ENCODE measurements at places on chromosomes 3 and 15.

DNA sequence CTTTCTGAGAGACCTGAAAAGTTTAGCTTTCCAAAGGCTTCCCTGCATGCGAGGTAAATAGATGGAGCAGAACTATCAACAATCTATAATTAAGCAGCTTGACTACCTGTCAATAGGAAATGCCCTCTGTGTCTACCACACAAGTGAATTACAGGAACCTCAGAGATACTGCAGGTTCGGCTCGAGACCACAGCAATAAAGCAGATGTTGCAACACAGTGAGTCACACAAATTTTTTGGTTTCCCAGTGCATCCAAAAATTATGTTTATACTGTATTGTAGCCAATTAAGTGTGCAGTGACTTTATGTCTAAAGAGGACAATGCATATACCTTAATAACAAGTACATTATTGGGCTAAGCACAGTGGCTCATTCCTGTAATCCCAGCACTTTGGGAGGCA lies 252.0 kb downstream of the UBE2E2 start:
- DNase-seq, result no peak

DNA sequence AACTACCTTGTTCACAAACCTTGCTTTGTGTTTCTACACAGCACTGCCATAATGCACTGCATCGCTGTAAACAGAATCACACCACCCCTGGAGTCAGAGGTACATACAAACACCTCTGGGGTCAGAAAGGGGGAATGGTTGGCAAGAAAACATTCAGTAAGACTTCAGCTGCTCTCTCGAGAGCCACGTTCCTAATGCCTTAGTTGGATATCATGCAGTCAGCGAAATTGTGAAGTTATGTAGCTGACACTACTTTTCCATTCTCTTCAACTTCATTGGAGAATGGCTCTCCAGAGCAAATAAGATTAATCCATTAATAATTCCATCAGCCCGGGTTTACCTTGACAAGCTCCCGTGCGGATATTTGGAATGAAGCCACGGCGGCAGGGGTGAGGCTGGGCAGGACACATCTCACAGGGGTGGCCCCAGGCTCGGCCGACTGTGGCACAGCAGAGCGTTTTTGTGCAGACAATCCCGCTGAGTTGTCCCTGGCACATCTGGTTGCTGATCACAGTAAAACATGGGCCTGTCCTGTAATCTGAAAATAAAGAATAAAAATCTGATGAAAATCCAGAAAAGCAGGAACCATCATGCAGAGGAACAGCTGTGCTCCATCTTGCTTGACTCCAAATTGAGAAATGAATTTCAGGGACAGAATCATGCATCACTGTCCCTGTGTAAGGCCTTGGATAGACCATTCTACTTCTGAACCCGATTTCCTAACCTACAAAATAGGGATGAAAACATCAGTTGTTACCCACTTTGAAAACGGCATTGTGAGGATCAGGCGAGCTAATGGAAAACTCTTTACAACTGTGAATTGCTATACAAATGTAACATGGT lies 108.0 kb downstream of the FBN1 start:
- DNase-seq, result no peak

DNA sequence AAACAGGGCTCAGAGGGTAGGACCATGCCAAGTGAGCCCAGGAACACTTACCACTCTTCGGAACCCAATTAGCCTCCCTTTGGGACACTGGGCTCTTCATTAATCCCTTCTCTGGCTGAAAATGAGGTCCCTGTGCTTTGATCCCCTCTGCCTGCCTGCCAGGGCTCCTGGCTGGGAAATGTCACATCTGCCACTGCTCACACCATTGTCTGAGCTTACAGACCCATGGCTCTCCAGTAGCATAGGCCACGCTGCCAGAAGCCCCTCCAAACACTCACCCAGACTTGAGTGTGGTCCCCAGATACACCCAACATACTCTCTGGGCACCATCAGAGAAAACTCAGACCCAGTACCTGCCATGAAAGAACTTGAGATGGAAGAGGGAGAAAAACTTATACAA lies 287.3 kb downstream of the XXYLT1 start:
- no peak for DNase-seq

DNA sequence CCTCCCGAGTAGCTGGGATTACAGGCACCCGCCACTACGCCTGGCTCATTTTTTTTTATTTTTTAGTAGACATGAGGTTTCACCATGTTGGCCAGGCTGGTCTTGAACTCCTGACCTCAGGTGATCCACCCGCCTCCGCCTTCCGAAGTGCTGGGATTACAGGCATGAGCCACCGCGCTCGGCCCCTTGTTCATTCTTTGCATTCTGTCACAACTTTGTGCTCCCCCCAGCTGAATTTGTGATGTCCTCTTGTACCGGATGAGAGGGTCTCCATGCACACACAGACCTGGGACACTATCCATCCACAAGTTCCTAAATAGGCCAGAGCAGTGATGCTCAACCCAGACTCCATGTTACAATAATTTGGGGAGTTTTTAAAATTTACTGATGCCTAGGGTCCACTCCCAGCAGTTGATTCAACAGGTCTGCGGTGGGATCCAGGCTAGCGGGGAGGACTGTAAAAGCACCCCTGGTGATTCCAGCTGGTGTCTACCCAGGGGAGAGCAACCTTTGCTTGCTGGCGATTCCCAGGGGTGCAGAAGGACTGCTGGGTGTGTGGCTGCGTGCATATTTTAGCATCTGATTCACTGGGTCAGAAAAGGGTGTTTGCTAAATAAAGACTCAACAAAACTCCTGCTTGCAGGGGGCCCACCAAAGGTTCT lies 1.0 kb downstream of the RASSF1 start:
- no peak for DNase-seq

- no peak for DNase-seq
These were observed 7.3 kb upstream of the MINDY4B start for GRCh38 chr3:150912501-150912900.

DNA sequence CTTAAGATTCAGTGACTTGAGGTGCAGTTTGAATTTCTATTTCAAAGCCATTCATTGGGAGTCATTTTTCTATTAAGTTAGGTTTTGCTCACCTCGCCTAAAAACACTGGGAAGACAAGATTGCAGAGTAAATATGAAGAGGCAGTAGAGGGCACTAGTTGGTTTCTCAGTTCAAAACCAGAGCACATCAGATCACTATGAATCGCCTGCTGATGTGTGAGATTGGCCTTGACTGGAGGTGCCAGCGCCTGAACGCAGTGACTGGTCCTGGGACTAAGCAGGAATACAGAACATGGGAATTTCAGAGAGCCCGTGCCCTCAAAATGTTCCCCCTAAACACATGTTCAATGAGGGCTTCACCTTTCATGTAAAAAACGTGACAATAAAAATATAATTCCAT lies 229.0 kb downstream of the ITPR1 start:
- peak; percentile 88 for DNase-seq

GRCh38 chr3:63519426-63519825 lies 133.0 kb upstream of the SNTN start:
- DNase-seq, result no peak

DNA sequence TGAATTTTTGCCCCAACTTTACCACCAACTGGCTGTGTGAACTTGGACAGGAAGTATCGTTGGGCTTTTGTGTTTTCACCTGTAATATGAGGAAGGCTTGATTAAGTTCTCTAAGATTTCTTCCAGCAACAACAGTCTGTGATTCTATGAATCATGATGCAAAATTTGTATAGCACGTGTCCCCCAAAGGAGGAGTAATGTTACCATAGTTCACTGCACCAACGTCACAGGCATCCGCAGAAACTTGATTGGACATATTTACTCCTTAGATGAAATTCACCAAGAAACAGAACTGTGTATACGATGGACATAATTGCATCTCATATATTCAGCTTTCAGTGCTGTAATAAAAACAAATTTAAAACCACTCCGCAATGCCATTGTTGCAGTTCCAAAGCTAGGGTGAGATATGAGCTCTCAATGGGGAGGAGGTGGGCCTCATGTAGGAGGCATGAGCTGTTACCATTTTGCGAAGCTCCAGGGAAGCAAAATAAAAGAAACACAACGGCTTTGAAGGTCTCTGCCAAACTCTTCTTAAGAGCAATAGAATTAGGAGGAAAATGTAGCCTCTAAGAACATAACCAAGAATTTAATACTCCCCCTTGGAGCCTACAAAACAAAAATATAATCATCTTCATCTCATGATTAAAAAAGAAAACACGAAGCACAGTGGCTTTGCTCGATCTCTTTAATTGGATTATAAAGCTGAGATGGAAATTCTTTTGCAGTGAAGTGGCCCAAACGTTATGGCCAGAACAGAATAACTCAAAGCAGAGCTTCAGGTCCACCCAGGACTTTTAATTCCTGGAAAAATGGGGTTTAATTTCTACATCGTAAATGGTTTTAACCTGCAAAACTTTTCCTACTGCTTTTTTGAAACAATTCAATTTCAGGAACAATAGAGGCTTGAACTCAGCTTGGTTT lies 80.7 kb downstream of the CHST2 start:
- no peak for DNase-seq

GRCh38 chr15:77824361-77825251 lies 191.9 kb upstream of the LINGO1 start:
- no peak for DNase-seq

- peak; percentile 35 for DNase-seq
These were observed at the start of gene PLCL2 for GRCh38 chr3:16884748-16885592. Gene PLCL2 (plus strand): TSS chr3:16884955. CDS start chr3:16885040, 85 bp downstream.

DNA sequence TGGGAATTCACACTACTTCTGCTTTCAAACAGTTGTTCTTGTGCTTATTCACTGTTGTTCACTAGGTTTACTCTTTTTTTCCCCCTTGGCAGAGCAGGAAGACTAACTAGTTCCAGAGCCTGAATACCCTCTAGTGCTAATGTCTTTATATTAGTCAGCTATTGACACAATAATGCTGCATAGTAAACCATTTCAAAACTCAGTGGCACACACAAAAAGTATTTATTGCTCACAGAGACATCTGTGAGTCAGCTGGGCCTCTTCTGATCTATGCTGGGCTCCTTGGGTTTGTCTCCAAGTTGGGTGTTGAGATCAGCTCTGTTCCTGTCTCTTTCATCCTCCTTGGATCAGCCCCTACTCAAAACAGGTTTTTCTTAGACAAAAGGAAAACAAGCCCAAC lies 51.1 kb downstream of the RSRC1 start:
- DNase-seq, result peak; percentile 7

DNA sequence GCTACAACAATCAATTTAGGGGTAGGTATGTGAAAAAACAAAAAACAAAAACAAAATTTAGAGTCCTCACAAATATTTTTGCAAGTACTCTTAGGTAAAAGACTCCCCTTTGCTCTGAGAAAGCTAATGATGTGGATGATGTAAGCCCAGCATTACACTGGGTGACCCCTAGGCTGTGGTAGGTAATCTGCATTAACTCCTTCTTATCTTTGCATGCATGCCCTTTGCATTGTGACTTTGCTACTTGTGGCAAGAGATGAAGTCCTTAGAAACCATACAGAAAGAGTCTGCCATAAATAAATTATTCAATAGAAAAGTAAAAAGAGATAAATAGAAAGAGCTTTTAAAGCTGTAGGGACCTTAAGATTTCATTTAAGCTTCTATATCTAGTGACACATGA lies 159.7 kb upstream of the MBNL1 start:
- DNase-seq, result no peak

- DNase-seq, result no peak
These were observed 13.1 kb downstream of the HDAC11 start for GRCh38 chr3:13492976-13493866.

DNA sequence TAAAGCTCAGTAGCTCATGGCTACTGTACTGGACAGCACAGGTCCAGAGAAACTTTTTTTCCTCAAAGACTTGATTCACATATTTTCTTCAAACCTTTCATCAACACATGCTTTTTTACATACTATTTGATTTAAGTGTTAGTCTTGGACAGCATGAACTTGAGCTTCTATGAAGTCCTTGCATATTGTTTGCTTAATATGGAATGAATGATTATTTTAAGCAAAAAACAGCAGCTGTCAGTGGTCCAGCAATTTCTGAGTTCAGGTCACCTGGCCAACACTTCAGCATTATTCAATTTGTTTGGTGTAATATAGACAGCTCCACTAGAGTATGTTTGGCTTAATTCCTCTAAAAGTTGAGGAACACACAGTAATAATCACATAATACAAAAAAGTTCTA lies 141.4 kb downstream of the PEX5L start:
- DNase-seq, result no peak

- peak; percentile 14 for DNase-seq
These were observed 57.7 kb downstream of the CNTN4 start for GRCh38 chr3:2156244-2156847.

- DNase-seq, result no peak
These were observed 45.5 kb downstream of the NBEAL2 start for GRCh38 chr3:47024932-47025331.

GRCh38 chr3:18416332-18416731 lies 8.8 kb downstream of the SATB1 start:
- DNase-seq, result no peak

- no peak for DNase-seq
These were observed 204.0 kb upstream of the WNT5A start for GRCh38 chr3:55691141-55691540.

DNA sequence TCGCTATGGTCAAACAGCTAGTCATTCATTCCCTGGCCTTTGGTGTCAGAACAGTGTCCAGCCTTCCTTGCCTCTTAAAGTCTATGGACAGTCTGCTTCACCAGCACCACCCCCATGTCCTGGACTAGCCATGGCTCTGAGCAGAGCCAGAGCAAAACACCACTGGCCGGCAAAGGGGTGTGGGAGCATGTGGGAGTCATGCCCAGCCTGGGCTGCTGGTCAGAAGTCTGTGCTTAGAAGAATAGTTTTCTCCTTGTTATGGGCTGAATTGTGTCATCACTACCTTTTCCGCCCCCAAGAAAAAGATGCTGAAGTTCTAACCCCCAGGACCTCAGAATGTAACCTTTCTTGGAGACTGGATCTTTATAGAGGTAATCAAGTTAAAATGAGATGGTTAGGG lies 132.9 kb upstream of the LPP start:
- DNase-seq, result no peak

- no peak for DNase-seq
These were observed 13.2 kb downstream of the HPS3 start for GRCh38 chr3:149142682-149143081.

GRCh38 chr3:141384157-141384556 lies 15.9 kb downstream of the ZBTB38 start:
- DNase-seq, result no peak

- DNase-seq, result no peak
These were observed 84.8 kb downstream of the DCLK3 start for GRCh38 chr3:36679384-36680200.

DNA sequence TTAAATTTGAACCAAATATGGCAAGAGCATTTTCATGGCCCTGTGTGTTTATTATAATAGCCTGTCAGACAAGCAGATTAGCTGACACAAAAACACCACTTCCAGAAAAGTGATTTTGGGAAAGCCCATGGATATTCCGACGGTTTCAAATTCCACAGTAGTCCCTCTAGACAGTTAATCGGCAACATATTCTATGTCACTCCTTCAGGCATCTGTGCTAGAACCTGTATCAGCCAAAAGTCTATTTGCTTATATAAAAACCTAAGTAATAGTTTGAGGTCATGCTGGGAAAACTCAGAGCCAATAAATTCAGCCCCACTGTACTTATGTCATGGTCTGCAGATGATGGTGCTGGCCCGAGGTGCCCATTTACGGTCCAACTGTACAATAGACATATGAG lies 110.2 kb upstream of the ARHGEF26 start:
- no peak for DNase-seq

Measured in AML-193 (cell line).